ENCODE measurements at places on chromosomes 12 and 14. TPM values are rescaled to one million over a fixed set of nuclear protein-coding genes. Genes with fewer than 3 reads are reported as not detected.

PTGDR gene
- total RNA-seq, result 0.84 TPM

SLC25A3 gene
- total RNA-seq, result 870 TPM

GLRX5 gene
- total RNA-seq, result 83.2 TPM

PRPH gene
- not detected for total RNA-seq

PLA2G1B gene
- not detected for total RNA-seq

FBXW8 gene
- total RNA-seq, result 4.5 TPM

MARS1 gene
- total RNA-seq, result 40.6 TPM

DNA sequence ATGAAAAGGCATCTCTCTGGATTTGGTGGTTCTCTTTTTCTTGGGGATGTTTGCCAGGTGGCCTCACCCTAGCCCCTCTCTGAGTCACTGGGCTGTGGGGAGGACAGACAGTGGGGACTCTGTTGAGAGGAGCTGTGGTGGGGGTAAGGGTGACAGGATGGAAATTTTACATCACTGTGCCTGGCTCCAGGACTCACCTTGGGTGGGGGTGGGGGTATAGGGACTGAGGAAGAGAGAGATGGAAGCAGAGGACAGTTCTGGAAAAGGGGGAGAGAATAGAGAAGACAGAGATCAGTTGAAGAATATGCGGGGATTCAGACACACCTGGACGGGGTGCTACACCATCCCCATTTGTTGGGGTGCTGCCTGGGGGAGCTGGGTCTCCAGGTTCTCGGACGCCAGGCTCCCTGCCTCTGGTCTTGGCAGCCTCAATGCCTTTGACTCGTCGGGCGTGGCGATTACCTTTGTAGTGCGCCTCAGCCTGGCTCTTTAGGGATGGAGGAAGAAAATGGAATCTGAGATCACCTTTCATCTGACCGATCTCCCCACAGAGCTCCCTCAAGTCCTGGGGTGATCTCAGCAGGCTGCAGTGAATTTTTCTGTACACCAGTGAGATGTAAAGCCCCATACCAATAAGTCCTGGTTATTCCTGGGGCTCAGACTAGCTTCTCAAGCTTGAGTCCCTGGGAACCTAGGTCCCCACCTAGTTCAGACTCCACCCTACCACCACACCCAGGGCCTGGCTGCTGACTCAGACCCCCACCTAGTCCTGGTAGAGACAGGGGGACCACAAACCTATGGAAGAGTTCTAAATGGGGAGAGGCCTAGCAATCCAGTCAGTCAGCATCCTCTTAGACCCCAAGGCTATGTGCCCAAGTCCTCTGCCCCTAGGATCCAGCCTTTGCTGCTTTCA lies 9.6 kb upstream of the GPR84 start:
- peaks cover 47% of the 10 kb centered on the region for H3K4me1 ChIP-seq
- no peak overlapping the region for H3K4me3 ChIP-seq

DNA sequence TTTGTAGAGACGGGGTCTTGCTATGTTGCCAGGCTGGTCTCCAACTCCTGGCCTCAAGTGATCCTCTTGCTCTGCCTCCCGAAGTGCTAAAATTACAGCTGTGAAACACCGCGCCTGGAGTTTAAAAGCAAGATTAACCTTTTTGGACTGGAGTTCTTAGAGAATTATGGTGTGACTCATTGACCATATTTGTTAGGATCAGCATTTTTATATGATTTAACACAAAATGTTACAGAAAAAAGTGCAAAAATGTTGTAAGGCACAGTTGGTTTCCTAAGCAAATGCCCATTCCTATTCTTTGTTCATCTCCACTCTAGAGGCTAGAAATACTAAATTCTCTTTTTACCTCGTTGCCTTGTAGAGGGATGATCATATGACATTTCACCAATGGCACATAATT lies 27.6 kb downstream of the SLC35E3 start:
- H3K27me3 ChIP-seq, result no peaks in the 10 kb centered on the region
- DNase-seq, result no peak
- no peaks in the 10 kb centered on the region for H3K36me3 ChIP-seq
- no peak overlapping the region for H3K4me3 ChIP-seq
- no peak overlapping the region for H3K27ac ChIP-seq

DNA sequence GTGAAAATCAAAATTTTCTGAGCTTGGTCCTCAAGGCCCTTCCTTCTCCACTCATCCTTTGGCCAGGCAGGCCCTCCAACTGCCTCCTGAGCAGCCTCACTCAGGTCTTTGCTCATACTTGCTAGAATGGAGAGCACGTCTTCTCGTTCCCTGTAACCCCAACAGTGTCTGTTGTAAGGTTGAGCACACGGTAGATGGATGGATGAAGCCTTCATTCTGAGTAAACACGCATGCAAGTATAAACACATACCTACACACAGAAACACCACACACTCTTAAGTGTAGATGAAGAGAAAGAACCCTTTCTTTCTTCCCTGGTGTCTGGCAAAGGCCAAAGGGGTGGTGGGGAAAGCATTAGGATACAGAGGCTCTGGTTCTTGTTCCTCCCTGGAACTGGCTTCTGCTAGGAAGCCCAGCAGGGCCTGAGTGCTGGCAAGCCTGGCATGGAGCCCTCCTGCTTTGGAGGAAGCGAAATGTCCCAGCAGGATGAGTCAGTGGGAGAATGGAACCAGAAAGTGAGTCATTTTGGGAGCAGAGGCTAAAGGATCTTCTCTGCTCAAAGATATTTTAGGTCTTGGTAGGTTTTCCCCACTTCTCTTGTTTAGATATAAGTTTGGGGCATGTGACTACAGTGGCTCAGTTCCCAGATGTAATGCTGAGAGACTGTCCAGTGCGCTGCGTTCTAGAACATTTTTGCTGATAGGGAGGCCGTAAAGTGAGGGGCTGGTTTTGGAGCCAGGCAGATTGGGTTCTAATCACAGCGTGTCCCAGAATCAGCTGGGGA lies 127.4 kb downstream of the CACNA1C start:
- no peaks in the 10 kb centered on the region for H3K36me3 ChIP-seq
- H3K4me1 ChIP-seq, result no peaks in the 10 kb centered on the region
- H3K4me3 ChIP-seq, result no peak overlapping the region
- H3K27ac ChIP-seq, result peak overlapping the region; percentile 59
- DNase-seq, result no peak
- H3K27me3 ChIP-seq, result no peaks in the 10 kb centered on the region

DNA sequence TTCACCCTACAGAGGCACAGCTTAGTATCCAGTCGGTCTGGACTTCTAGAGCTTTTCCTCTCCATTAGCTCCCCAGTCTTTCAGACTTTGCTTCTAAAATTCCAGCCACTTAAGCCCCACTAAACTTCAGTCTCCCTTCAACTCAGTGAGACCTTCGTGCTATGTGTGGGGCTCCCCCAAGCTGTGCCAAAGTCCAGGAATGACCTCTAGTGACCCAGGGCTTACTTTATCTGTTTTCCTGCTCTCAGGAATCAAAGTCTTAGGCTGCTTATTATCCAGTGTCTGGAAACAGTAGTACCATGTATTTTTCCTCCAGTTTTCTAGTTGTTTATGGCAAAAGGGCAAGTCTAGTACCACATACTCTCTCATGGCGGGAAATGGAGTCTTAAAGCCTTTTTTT lies 77.8 kb downstream of the IFT43 start:
- no peak overlapping the region for H3K27ac ChIP-seq
- H3K36me3 ChIP-seq, result peaks cover 9% of the 10 kb centered on the region
- H3K27me3 ChIP-seq, result no peaks in the 10 kb centered on the region
- no peak overlapping the region for H3K4me3 ChIP-seq

DNA sequence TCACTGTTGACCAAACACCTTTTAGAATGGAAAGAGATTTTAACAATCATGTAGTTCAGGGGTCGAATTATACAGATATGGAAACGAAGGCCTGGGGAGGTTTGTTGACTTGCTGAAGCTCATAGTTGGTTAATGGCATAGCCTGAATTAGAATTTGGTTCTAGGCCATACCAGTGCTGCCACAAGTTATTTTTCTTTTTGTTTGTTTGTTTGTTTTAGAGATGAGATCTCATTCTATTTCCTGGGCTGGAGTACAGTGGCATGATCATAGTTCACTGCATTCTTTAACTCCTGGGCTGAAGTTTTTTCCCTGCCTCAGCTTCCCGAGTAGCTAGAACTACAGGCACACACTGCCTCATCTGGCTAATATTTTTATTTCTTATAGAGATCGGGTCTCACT lies 25.4 kb upstream of the ALG10B start:
- DNase-seq, result no peak
- no peaks in the 10 kb centered on the region for H3K27me3 ChIP-seq
- no peaks in the 10 kb centered on the region for H3K36me3 ChIP-seq
- no peaks in the 10 kb centered on the region for H3K4me1 ChIP-seq
- no peak overlapping the region for H3K27ac ChIP-seq

DNA sequence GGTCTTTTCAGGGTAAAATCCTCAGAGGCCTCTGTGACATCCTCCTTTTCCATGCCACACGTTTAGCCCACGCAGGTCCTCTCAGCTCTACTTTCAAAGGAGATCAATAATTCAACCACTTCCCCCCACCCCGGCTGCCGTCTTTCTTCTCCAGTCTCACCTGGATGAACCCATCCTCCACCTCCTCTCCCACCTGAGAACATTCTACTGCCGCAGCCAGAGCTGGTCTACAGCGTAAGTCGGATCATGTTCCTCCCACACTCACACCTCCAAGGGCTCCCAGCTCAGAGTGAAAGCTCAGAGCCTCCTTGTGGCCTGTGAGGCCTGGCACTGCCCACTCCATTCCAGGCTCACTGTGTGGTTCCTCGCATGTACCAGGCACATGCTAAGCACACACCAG lies 246.6 kb downstream of the CHST11 start:
- H3K27me3 ChIP-seq, result no peaks in the 10 kb centered on the region
- H3K27ac ChIP-seq, result no peak overlapping the region
- no peaks in the 10 kb centered on the region for H3K4me1 ChIP-seq
- H3K4me3 ChIP-seq, result no peak overlapping the region

GRCh38 chr14:103530390-103530789 lies 1.4 kb downstream of the TRMT61A start:
- no peak for DNase-seq
- H3K36me3 ChIP-seq, result no peaks in the 10 kb centered on the region
- H3K4me3 ChIP-seq, result peak overlapping the region; percentile 79
- H3K4me1 ChIP-seq, result peaks cover 24% of the 10 kb centered on the region
- H3K27ac ChIP-seq, result no peak overlapping the region

- no peaks in the 10 kb centered on the region for H3K27me3 ChIP-seq
- no peak overlapping the region for H3K27ac ChIP-seq
- H3K36me3 ChIP-seq, result no peaks in the 10 kb centered on the region
- no peak overlapping the region for H3K4me3 ChIP-seq
- DNase-seq, result no peak
These were observed 63.0 kb downstream of the TMEM30B start for GRCh38 chr14:61218157-61218556.

- H3K4me3 ChIP-seq, result no peak overlapping the region
- no peak for DNase-seq
- H3K4me1 ChIP-seq, result peaks cover 30% of the 10 kb centered on the region
These were observed 37.1 kb downstream of the SLC8B1 start for GRCh38 chr12:113297621-113298471.

- H3K27me3 ChIP-seq, result peaks cover 7% of the 10 kb centered on the region
- H3K4me3 ChIP-seq, result no peak overlapping the region
- H3K27ac ChIP-seq, result no peak overlapping the region
- no peaks in the 10 kb centered on the region for H3K36me3 ChIP-seq
These were observed 17.4 kb upstream of the ANKRD33 start for GRCh38 chr12:51870504-51870903.
